Type B pancreatic cell (in vitro differentiated cells): ENCODE measurements at places on chromosomes 11 and 22. TPM values are rescaled to one million over a fixed set of nuclear protein-coding genes. Genes with fewer than 3 reads are reported as not detected.

GRCh38 chr11:112784323-112785073 lies 176.7 kb upstream of the NCAM1 start:
- DNase-seq = no peak

DNA sequence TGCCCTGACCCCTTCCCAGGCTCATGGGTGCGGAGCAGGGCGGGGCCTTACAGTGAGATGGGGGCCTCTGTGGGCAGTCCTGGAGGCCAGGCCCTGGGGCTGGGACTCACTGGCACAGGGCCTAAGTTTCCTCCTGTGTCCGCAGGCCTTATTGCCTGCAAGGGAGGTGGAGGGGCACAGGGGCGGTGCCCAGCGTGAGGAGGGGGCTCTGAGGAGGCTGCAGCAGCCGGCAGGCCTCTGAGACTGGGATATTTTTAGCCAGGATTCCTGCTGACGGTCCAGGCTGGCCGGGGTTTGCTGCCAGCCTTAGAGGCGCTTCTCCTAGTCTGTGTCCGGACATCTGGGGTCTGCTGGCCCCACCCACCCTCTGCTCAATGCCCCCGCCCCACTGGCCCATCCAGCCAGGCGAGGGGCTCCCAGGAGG lies 5.7 kb upstream of the RTN4R start:
- DNase-seq = no peak

DNA sequence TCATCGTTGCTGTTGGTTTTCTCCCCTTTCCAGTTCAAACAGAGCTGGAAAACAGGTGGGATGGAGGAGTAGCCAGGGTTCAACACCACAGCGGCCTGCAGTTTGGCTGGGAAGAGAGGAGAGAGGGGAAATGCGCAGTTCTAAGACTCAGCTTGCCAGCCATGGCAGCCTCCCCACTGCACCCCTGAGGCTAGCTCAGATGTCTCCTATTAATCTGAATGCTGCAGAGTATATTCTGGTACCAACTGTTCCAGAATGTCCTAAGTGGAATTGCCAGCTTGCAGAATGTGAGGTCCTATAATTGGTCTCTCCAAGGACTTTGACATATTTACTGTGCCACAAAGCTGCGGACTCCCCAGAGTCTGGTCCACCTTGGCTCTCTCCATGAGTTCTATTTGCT lies 32.0 kb downstream of the NEFH start:
- DNase-seq = no peak

- DNase-seq = no peak
Measured at GRCh38 chr11:78801161-78801884, 226.7 kb upstream of the NARS2 start.

DNA sequence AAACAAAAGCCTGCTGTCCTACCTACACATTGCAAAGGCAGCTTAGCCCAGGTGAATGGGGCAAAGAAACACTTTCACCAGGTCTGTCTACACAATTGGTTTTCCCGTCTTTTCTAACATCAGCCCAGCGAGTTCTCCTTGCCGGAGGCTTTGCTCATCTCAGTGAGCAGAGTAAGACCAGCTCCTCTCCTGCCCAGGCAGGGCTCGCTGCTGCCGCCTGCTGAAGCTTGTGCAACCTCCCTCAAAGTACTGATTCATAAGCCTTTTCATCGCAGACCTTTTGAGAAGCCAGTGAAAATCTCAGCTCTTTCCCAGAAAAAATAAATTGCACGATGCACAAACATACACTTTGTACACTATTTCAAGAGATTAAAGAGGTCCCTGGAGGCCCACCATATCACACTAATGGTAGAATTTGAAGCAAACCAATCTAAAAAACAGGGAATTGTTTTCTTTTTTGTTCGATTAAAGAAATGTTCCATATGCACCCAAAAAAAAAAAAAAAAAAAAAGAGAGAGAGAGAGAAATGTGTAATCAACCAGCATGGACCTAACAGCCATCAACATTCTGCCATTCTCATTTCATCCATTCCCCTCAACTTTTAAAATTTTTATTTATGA lies 328.1 kb upstream of the MPPED2 start:
- DNase-seq = peak; percentile 81

DNA sequence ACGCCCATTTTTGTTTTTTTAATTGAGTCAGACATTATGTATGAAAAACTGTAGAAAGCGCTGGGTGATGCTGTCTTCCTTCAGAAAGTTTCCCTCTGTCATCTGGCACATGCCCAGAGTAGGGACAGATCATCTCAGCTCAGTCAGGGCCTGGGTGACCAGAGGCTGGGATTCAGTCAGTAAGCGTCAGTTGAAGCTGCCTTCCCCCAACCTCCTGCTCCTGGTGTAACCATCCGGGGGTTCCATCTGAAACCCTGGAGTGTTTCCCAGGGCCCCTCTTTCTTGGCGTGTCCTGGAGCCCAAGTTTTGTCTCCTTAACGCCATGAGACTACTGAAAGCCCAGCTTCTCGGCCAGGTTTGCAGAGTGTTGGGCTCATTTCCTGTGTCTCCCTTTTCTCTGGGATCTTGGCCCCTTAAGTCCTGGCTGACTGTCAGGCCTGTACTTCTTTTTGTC lies 10.7 kb downstream of the PPFIA1 start:
- DNase-seq = no peak

DNA sequence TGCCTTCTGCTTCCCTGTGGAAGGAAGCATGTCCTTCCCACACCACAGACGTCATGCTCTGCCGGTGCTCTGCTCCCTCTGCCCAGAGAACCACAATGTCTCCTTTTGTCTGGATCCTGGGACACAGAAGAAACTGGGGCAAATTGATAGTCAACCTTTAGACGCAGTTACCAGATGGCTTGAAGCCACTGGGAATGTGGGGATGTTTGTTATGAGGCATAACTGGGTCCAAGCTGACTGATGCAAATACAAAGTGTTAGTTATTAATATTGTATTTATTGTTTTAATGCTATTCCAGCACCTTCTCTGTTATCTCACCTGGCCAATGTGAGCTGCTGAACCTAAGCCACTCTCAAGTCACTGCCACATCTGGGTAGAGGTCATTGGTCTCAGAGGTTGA lies 322.2 kb downstream of the SHANK2 start:
- DNase-seq = no peak

DNA sequence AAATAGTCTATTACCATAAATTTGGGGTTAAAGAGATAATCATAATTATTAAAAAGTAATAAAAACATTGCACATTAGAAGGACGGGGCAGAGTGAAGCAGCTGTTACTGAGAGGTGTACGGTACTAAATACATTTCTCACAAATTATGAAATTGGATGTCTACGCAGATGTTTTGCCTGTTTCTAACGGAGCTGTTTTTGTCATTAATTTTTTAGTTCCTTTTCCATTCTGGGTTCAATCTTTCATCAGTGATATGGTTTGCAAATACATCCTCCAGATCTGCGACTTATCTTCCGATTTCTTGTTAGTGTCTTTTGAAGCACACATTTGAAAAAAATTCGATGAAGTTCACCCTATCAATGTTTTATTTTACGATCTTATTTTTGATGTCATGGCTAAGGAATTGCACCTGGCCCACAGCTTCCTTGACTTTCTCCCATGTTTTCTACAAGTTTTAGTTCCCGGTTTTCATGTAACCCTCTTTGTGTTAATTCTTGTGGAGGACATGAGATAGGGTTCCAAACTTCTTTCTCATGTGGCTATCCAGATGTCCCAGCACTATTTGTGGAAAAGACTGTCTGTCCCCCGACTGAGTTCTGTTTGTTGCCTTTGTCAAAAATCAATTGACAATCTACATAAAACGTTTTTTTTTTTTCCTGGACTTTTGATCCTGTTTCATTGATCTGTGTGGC lies 21.3 kb upstream of the KRTAP5-6 start:
- DNase-seq = no peak

- no peak for DNase-seq
Measured at GRCh38 chr11:87275176-87275575, 237.4 kb downstream of the TMEM135 start.

DNA sequence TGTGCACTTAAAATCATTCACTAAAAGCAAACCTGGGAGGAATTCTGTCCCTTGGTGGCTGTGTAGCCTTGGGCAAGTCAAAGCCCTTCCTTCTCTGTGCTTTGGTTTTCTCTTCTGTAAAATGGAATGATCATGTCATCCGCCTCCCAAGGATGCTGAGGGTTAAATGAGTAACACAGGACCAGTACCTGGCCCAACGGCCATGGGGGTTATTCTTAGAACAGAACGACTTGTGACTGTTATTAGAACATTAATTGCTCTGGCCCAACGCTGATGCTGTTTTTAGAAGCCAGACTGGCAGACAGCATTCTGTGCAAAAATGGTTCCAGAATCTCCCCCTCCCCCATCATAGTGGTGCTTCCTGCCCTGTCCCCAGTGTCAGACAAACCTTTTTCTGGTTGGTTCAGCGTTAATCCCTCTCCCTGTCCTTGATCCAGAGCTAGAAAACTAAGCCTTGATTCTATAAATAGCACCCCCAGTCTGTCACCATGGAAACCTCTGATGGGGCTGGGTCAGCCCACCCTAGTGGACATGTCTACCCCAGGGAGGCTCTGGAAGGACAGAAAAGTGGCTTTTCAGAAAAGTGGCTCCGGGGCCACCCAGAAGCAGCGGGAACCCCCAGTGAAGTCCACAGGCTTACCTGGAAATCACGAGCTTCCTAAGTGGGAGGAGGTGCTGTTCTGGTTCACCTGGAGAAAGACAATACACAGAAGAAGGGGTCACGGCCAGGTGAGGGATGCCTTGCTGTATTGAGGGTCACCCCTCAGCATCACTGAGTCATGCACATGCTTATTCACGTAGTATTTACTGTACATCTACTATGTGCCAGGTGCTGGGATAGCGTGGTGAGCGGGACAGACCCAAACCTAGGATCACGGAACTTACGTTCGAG lies 15.5 kb upstream of the TFIP11 start:
- DNase-seq = no peak

GRCh38 chr11:47961383-47961782 lies 19.0 kb upstream of the PTPRJ start:
- no peak for DNase-seq

GRCh38 chr11:118343248-118343647 lies 743 bp upstream of the CD3D start:
- no peak for DNase-seq

DNA sequence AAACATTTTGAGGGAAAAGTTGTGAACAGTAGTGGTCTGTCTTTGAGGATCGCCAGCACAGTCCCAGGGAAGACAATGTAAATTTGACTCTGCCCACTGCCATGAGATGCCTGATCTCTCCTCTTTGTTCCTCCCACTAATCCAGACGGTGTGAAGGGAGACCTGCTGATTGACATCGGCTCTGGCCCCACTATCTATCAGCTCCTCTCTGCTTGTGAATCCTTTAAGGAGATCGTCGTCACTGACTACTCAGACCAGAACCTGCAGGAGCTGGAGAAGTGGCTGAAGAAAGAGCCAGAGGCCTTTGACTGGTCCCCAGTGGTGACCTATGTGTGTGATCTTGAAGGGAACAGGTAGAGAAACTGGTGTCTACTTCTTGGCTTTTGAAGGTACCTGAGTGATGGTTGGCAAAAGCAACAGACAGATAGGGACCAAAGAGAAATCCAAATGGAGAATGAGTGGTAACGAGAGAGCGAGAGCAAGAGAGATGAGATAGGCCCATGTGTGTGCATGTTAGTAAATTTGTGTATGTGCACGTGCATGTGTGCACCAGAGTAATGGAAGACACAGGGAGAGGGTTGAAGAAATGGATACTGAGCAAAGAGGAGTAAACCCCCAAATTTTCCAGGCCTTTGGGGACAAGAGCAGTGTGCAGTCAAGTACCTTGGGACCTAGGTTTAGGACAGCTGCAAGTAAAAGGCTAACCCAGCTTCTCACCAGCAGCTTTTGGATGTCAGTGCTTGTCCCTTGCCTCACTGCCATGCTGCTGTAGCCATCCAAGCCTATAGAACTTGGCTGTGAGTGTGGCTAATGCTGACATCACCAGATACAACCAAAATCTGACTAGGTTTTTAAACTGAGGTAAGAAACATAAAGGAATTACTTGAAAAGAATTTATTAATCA lies 1.9 kb downstream of the NNMT start:
- no peak for DNase-seq

DNA sequence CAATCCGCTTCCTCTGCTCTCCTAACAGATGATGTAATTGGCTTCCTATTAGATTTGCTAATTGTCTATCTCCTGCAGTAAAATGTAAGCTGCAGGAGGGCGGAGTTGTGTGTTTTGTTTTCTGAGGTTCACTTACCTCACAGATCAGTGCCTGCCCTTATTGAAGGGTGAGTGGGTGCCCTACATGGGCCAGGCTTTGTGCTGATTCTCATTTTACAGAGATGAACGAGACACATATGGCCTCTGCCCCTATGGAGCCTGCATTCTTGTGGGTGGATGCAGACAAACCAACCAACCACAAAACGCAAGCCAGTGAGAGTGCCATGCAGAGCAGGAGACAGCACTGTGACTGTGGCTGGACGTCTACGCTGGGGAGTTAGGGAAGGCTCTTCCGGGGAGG lies 9.9 kb downstream of the TESMIN start:
- DNase-seq = no peak

DNA sequence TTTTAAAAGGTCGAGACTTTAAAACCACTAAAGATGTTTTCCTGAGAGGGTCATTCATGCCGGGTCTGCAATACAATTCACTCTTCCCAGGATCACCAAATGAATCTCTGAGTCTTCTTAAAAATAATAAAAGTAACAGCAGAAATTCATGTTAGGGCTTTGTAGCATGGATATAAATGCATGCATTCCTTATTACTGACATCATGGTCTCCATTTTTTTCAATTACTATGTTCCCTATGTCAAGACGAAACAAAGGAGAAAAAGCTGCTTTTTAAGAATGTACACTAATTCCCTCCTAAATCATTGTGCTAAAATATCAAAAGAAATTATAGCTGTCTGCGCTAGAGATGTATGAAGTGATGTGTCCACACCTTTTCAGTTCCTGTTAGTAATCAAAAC lies 789.9 kb upstream of the LRRC4C start:
- no peak for DNase-seq

DNA sequence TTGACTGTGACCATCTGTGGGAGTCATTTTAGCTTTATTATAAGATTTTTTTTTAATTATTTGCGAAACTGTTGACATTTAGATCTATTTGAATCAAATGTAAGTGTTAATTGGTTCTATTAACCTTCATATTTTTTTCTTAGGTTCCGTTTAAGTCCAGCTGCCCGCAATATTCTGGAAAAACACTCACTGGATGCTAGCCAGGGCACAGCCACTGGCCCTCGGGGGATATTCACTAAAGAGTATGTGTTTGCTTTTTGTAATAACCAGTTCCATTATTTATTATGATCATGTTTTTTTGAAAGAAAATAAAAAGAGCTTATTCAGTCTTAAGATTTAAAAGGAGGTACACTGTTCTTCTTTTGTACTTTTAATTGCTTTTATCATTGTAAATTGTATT lies 43.9 kb downstream of the PDHX start:
- no peak for DNase-seq

DNA sequence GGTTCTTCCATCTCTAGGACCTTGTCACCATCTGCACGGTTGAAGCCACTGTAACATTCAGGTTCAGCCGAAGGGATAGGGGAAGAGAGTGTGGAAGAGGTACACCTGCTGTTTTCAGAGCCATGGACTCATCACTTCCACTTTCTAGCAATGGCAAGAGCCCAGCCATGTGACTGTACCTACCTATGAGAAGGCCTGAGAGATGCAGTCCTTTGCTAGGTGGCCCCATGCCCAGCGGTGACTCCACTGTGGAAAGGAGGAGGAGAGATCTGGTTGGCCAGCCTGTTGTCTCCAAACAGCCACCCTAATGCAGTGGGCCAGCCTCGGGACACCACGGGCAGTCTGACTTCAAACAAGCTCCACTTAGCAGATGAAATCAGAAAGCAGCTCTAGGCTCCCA lies 16.0 kb downstream of the RASD2 start:
- no peak for DNase-seq

- no peak for DNase-seq
Measured at GRCh38 chr11:32121012-32121411, 30.1 kb downstream of the RCN1 start.

- DNase-seq = no peak
Measured at GRCh38 chr22:36625102-36625501, 78.5 kb downstream of the CACNG2 start.

The CASP4 gene
- 18.4 and 50.3 TPM in 2 replicates for total RNA-seq

The MUC5AC gene
- 0.10 and 1.4 TPM in 2 replicates for total RNA-seq

The PATE2 gene
- not detected in 2 replicates for total RNA-seq
